ENCODE measurements at places on chromosomes 11 and 22.

DNA sequence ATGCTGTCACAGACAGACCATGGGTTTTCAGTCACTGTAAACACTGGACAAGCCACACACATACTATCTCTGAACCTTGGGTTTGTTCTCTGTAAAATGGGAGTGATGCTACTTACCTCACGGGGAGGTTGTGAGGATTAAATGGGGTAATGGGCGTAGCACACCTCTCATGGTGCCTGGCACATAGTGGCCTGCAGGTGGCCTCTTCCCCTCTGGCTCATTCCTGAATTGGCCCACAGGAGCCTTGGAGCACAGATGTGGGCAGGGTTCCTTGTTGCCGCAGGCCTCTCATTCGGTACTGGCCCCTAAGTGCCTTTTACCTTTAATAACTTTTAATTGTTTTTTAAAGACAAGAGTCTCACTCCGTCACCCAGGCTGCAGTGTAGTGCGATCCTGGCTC lies 11.7 kb downstream of the MICAL2 start:
- no peak for DNase-seq

GRCh38 chr11:104361975-104362374 lies 198.0 kb upstream of the PDGFD start:
- no peak for DNase-seq

GRCh38 chr22:30662040-30662439 lies 5.6 kb downstream of the DUSP18 start:
- no peak for DNase-seq

GRCh38 chr11:1194231-1194976 lies 28.5 kb upstream of the MUC5B start:
- no peak for DNase-seq

GRCh38 chr11:128628686-128629085 lies 41.3 kb upstream of the ETS1 start:
- no peak for DNase-seq

GRCh38 chr11:57290288-57290687 lies 34.5 kb downstream of the TNKS1BP1 start:
- peak; percentile 40 for DNase-seq

DNA sequence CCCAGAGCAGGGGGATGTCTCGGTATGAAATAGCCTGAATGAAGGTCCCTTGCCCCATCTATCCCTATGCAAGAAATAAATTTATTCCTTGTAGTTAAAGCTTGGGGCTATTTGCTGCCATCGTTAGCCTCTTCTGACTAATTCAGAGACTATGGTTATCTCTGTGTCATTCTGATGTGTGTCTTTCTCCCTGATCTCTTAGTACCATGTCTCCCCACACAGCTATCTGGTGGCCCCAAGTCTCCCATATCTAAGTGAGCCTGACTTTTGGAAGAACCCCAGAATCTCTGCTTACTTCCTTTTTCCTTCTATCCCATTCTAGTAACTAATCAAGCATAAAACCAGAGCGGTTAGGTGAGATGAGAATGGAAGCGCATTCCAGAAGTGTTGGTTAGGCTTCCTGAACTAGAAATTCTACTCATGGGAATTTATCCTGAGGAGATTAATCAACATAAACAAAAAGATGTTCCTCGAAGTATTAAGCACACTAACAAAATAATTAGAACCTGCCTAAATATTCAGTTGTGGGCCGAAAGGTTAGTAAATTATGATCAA lies 71.4 kb upstream of the BMAL1 start:
- DNase-seq = no peak

DNA sequence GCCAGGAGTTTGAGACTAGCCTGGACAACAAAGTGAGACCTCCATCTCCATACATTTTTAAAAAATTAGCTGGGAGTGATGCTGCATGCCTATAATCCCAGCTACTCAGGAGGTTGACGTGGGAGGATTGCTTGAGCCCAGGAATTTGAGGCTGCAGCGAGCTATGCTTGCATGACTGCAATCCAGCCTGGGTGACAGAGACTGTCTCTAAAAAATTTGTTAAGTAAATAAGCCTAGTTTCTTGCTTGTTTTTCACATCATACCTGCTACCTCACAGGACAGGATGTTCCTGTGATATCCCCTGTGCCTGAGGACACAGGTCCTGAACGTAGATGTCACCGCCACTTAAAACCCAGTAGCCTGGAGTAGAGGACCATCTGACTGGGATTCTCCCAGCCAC lies 348.6 kb downstream of the MN1 start:
- no peak for DNase-seq

- peak; percentile 55 for DNase-seq
Measured at GRCh38 chr11:32706985-32707741, 87.3 kb downstream of the CCDC73 start.

GRCh38 chr11:112023104-112023503 lies 2.1 kb upstream of the DLAT start:
- no peak for DNase-seq

GRCh38 chr22:42317008-42317407 lies 46.6 kb upstream of the TCF20 start:
- peak; percentile 85 for DNase-seq

- no peak for DNase-seq
Measured at GRCh38 chr11:116460156-116460920, 312.4 kb downstream of the BUD13 start.

GRCh38 chr22:45889539-45890350 lies 87.2 kb downstream of the WNT7B start:
- peak; percentile 70 for DNase-seq

DNA sequence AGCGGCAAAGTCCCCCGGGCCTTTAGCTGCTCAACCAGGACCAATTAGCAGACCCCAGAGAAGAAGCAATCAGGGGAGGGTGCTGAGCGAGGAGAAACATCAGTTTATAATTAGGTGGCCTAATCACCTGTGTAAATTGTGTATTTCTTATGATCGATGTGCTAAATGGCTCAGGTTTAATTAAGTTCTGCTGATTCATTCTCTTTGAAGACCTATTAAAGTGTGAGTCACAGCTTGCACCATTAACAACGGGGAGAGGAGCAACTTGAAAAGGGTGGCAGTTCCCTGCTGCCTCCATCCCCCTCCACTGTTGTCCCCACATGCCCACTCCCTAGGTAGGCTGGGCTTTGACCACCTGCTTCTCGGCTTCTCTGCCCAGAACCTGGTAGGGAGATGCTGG lies 10.7 kb downstream of the ISX start:
- no peak for DNase-seq

DNA sequence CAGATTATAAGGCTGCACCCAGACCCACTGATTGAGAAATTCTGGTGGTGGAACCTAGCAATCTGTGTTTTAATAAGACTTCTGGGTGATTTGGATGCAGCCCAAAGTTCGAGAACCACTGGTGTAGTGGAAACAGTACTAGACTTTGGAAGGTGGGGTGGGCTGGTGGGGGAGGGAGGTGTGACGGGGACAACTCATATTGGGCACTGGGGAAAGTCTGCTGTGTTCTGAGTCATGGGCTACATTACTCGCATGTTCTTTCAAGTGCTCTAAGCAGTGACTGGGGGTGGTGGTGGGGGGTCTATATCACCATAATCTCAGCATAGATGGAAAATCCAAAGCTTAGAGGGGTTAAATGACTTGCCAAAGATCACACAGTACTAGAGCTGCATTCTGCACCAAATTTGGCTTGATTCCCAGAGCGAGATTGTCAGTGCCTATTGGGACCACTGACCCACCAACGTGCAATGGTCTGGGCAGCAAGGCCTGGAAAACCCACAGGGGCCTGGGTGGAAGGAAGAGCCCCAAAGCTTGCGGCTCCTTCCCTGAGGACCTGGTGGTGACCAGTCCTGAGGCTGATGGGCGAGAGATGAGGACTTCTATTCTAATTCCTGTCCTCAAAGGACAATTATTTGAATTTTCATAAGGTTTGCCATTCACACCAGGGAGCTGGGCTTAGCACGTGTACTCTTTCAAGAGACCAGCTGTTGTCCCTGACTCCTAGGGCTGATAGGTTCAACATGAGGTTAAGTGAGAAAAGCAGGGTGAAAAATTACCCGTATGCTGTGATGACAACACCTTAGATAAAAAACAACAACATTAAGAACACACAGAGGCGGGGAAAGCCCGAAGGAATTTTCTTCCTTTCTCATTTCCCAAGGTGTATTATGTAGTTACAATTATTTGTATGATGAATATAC lies 77.5 kb upstream of the NARS2 start:
- no peak for DNase-seq

DNA sequence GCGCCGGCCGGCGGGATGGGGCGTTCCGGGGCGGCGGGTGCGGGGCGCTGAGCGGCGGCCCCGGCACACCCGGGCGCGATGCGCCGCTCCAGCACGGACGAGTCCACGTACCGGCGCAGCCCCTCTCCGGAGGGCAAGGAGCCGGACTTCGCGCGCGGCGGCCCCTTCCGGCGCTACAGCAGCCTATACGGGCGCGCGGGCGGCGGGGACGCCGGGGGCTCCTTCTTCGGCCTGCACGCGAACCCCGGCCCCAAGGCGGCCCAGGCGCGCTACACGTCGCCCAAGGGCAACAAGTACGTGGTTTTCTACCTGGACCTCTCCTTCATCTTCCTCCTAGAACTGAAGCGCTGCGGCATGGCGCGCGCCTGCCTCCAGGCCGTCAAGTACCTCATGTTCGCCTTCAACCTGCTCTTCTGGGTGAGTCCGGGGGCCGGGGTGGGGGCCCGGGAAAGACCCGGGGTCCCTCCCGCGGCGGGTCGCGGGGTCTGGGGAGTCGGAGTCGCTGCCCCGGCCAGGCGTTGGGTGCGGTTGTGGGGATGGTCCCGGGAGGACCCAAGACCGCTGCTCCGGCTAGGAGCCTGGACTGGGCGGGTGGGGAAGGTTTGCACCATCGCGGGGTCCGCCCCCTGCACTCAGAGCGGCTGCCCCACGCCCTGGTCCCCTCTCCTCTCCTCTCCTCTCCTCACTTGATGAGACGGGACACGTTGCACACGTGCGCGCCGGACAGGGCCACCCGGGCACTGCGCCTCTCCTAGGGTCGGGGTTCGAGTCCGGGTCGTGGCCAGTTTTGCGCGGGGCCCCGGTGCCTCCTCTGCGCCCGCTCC lies 7.5 kb downstream of the TSPAN4 start:
- no peak for DNase-seq

DNA sequence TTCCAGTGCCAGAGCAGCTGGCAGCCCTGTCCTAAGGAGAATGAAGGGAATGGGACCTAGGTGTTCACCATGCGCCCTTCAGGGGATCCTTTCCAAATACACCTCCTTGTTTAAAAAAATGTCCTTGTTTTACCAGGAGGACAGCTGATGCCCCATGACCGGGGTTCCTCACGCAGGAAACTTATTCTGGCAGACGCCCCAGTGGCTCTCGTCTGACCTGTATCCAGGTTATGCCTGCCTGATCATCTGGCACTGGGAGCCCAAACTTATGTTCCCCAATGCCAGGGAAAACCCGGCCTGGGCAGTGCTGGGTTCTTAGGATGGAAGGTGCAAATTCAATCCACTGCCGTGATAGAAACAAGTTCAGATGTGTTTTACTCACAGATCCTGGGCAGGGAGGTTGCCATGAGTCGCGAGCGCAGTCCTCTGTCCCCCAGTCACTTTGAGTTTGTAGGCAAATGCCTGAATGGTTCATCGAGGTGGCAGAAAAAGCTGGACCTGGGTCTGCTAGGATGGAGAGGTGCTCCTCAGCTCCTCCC lies 31.5 kb downstream of the MOV10L1 start:
- DNase-seq = no peak

- no peak for DNase-seq
Measured at GRCh38 chr11:106186630-106187029, 109.2 kb downstream of the AASDHPPT start.

DNA sequence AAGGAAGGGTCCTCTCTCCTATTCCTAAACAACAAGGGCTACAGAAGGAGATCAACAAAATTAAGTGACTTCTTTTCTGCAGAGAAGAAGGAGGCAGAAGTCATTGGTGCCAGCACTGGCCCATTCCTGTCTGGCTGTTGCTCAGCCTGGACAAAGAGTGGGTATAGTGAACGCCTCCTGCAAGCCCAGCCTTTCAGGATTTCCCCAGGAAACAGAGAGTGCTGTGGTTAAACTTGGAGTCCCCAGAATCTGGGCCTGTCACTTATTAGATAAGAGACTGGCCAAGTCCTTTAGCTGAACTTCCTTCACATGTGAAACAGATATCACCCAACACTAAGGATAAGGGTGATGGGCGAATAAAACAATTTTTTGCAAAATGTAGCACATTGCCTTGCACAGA lies 10.9 kb downstream of the TST start:
- no peak for DNase-seq

GRCh38 chr11:123434911-123435310 lies 4.8 kb downstream of the GRAMD1B start:
- DNase-seq = no peak

- DNase-seq = no peak
Measured at GRCh38 chr22:31611061-31611760, 50.8 kb downstream of the PISD start.

GRCh38 chr11:113839842-113840241 lies 35.5 kb downstream of the USP28 start:
- DNase-seq = no peak

Measured in AG20443 (cell line).